ENCODE measurements at places on chromosomes 3 and 15. TPM values are rescaled to one million over a fixed set of nuclear protein-coding genes. Genes with fewer than 3 reads are reported as not detected.

IGDCC3 gene
- total RNA-seq, result 0.08 TPM

CACNA2D3 gene
- not detected for total RNA-seq

TUSC7 gene
- not detected for total RNA-seq

ROPN1 gene
- total RNA-seq, result not detected

GABRG3 gene
- total RNA-seq, result not detected

LSMEM2 gene
- total RNA-seq, result not detected

SEMA5B gene
- not detected for total RNA-seq

XCR1 gene
- not detected for total RNA-seq
